ENCODE measurements at places on chromosomes 3 and 15.

GRCh38 chr3:69425249-69425648, 39.4 kb upstream of the FRMD4B start:
- peak; percentile 13 for DNase-seq

- DNase-seq: no peak
These were observed 205.5 kb downstream of the STAG1 start for GRCh38 chr3:136546720-136547119.

DNA sequence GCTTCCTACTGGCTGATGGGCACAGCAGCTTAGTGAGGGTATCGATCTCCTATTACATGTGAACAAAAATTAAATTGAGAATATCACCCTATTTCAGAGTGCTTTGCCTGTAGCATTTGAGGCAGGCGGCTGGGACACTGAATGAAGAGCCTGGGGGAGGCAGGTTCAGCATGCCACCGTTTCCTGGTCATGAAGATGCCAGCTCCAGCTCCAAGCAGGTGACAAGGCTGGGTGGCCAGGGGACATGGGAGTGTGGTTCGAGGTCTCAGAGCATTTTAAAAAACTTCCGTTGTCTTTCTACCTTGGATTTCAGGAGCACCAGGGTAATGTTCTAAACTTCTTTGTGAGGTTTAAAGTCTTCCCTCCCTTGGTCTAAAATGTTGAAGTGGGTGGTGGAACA, 158.2 kb downstream of the RPLP1 start:
- no peak for DNase-seq

DNA sequence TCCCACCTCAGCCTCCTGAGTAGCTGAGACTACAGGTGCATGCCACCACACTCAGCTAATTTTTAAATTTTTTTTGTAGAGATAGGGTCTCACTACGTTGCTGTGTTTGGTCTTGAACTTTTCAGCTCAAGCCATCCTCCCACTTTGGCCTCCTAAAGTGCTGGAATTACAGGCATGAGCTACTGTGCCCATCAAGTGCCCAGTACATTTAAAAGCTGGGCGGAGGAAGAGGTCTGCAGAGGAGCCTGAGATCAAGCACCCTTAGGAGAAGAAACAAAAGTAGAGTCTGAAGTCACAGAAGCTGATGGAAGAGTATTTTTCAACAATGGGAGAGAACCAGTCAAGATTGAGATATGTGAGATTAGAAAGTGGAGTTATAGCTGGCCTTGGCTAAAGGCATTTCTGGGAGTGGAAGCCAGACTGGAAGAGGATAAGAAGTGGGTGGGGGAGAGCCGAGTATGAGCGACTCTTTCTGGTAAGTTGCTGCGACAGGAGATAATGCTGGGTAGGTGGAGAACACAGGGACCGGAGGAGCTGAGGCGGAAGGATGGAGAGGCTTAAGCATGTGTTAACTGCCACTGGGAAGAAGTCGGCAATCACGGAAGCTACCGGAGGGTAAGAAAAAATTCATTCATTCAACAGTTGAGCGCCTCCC, 782 bp upstream of the IREB2 start:
- DNase-seq: no peak

GRCh38 chr3:66393333-66394005, 107.4 kb downstream of the LRIG1 start:
- DNase-seq: peak; percentile 34

DNA sequence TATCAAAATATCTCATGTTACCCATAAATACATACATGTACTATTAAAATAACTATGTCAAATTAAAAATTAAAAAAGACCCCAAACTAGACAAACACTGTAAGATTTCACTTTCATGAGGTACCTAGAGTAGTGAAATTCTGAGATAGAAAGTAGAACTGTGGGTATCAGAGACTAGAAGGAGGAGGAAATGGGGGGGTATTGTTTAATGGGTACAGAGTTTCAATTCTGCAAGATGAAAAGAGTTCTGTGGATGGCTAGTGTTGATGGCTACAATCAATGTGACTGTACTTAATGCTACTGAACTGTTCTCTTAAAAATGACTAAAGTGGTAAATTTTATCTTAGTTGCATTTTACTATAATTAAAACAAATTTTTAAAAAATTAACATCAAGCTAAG, 36.6 kb downstream of the RFX7 start:
- no peak for DNase-seq

GRCh38 chr3:15804553-15805095, 6.8 kb upstream of the ANKRD28 start:
- DNase-seq: no peak

GRCh38 chr3:7737263-7737662, 764.4 kb upstream of the LMCD1 start:
- DNase-seq: no peak

DNA sequence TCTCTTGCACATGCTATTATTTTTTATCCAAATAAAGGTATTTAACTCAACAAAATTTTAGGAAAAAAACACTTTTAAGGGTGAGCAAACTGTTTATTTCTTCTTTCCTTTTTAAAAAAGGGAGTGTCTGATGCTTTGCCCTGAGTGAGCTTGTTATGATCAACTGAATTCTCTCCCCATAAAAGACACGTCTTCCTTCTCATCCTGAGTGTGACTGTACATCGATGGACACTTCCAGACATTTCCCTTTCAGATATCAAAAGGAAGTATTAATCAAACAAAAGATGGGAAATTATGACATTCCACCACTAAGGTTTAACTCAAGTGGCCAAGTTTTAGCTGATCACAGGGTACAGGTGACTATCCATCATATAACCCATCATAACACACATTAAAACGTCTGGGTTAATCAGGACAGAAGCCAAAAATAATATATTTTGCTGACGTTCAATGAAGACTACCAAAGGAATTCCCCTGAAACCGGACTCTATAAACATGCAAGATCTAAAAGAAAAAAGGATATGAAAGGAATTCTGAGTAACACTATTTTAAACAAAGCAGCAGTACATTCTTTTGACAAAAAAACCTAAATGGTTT, 354.8 kb downstream of the MECOM start:
- DNase-seq: no peak

- no peak for DNase-seq
These were observed 30.5 kb downstream of the SLC7A14 start for GRCh38 chr3:170555329-170555728.

GRCh38 chr15:49570174-49570573, 50.4 kb downstream of the FAM227B start:
- DNase-seq: no peak

DNA sequence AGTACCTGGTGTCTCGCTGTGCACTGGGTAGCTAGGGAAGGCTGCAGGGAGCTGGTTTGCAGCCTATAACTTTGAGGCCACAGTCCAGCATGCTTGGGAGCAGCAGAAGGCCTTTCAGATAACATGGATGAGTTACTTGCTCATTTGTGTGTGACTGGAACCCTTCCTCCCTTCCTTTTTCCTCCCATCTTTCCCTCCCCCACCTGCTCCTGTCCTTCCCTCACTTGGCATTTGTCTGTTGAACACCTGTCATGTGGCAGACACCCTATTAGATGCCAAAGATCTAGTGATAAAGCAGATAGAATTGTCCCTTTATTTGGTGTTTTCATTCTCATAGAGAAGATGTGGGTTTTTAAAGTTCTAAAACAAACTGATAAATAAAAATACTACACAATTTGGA, 71.6 kb downstream of the LRTM1 start:
- no peak for DNase-seq

DNA sequence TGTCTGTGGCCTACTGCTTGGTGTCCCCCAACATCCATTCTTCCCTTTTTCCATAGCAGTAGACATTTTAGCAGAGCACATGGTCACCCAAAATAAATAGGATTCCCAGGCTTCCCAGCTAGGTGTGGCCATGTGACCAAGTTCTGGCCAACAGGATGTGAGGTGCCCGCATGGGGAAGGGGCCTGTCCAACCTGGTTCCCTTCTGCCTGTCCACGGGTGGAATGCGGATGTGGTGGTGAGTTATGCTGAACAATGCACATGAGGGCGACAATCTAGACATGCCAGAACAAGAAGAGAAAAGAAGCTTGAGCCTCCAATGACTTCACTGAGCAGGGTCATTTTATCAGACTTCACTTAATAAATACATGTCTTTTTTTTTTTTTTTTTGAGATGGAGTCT, 77.6 kb upstream of the DLG1 start:
- no peak for DNase-seq

DNA sequence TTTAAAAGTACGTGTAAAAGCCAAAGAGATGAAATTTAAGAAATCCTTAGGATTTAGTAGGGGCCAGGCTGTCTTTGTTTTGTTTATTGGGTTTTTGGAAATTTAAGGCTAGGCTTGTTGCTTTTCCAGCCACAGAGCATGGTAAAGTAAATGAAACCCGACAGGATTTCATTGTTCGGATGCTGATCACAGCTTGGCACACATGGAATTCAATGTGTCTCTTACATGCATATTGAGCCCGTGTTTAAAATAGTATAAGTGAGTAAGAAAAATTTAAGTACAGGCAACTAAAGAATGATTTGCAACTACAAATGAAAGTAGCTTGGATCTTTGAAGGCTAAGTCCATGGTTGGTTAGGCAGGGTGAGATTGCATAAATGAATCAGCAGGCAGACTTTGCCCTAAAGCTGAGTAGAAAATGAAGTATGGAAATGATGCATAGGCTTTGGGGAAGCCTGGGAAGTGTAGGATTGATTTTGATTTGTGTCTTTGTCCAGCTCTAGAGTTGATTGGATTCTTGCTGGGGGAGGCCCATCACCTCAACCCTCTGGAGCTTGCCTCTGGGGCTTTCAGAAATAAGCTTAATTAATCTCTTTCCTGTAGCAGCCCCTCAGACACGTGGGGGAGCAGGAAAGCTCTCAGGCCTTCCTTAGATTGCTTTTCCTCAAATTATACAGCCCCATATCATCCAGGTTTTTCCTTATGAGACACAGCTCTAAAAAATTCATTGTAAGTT, 68.2 kb upstream of the ADAMTSL3 start:
- no peak for DNase-seq

- DNase-seq: no peak
These were observed 2.6 kb downstream of the DALRD3 start for GRCh38 chr3:49015765-49016164.

GRCh38 chr3:43317461-43318316, 31.3 kb downstream of the SNRK start:
- DNase-seq: no peak

DNA sequence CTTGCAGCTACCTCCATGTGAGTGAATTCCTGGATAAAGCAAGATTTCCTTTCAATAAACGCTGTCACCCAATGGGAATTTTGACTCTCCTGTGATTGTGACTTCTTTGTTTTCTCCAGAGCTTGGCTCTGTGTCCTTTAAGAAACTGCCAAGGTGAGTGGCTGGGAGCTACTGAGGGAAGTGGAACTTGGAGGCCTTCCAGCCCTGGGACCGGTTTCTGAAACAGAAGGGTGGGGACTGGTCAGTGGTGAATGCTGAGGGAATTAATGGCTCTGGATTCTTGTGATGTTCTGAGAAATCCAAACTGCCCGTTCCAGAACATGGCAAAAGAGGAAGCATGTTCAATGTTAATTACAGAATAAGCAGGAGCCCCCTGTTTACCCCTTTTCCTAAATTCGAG, 41.1 kb upstream of the MYZAP start:
- no peak for DNase-seq

GRCh38 chr15:78301326-78301725, 1.9 kb upstream of the SKIC8 start:
- DNase-seq: no peak

DNA sequence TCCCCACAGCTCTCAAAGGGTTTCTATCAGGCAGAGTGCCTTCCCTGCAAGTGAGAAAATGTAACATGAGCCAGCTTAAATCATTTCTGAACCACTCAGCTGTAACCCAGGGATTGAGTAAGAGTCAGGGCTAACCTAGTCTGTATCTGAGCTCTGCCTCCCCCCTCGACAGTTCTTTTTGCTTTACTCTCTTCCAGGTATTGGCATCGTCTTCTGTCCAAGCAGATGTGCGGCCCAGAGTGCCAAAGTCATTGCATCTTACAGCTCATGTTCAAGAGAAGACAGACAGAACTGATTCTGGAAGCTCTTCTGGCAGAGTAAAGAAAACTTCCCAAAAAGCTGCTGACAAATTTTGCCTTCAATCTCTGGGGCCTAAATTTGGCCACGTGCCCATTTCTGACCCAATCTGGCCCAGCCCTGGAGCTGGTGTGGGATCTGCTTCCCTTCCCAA, 74.8 kb downstream of the ABHD5 start:
- DNase-seq: no peak

GRCh38 chr3:32865383-32865782, 47.6 kb downstream of the TRIM71 start:
- no peak for DNase-seq

DNA sequence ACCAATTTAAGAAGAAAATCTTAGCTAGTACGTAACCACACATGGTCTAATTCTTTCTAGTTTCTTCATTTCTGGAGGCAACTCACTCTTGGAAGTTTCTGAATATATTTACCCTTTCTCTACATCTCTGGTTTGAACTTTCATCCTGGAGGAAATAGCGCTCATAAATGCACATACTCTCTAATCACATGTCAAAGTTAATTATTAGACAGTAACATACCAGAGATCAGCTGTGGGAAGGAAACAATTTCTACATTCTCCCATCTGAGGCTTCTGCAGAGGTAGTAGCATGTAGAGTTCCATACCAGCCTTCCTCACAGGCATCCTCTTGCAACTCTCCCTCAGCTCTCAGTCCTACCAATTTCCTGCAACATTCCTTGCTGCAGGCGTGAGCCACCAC, 132.5 kb downstream of the RBPMS2 start:
- DNase-seq: no peak

DNA sequence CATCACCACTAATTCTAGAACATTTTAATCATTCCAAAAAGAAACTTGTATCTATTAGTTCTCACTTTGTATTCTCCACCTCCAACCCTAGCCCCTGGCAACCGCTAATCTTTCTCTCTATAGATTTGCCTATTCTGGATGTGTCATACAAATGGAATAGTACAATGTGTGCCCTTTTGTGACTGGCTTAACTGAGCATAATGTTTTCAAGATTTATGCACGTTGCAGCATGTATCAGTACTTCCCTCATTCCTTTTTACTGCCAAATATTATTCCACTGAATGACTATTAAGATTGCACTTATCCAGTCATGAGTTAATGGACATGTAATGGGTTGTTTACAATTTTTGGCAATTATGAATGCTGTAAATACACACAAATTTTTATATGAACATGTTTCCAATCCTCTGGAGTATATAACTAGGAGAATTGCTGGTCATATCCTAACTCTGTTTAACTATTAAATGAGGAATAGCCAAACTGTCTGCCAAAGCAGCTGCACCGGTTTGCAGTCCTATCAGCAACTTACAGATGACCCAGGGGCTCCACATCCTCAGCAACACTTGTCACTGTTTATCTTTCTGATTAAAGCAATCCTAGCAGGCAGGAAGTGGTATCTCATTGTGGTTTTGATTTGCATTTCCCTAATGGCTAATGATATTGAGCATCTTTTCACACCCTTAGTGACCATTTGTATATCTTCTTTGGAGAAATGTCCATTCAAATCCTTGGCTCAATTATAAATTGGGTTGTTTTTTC, 42.9 kb downstream of the DCUN1D1 start:
- no peak for DNase-seq

DNA sequence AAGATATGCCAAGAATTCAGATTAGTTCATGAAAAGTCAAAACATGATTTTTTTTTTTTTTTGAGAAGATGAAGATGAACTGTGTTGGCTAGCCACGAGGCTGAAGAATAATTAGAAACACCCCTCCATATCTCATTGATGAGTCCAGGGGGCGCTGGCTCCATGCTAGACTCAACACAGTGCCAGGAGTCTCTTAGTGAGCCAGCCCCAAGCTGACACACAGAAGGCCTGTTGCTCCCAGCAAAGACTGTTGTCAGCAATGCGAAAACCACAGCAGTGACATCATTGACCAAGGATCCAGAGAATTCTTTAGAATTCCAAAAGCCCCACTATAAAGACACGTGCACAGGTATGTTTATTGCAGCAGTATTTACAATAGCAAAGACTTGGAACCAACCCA, 185.2 kb downstream of the ANXA2 start:
- no peak for DNase-seq

- DNase-seq: no peak
These were observed 1241.5 kb upstream of the GBE1 start for GRCh38 chr3:83002869-83003445.

All from CD4-positive, alpha-beta T cell treated with Interleukin-17A for 4 hours (primary cell).